ENCODE measurements at places on chromosomes 2 and 18. TPM values are rescaled to one million over a fixed set of nuclear protein-coding genes. Genes with fewer than 3 reads are reported as not detected.

Gene LYG2
- not detected for total RNA-seq

Gene ATOH8
- total RNA-seq, result 10.6 TPM

Gene DNAJC5G
- total RNA-seq, result 14.1 TPM

Gene ADD2
- 16.0 TPM for total RNA-seq

Gene GPR155
- total RNA-seq, result 2.7 TPM

Gene FOXI3
- total RNA-seq, result not detected

Gene DLX1
- not detected for total RNA-seq

Gene MYOM1
- 219 TPM for total RNA-seq

Gene GPBAR1
- 2.4 TPM for total RNA-seq

Gene KHK
- 9.0 TPM for total RNA-seq

Gene NPPC
- total RNA-seq, result not detected

Gene ABCG8
- total RNA-seq, result not detected

Gene MYCN
- total RNA-seq, result 48.1 TPM

Gene COA5
- 78.5 TPM for total RNA-seq

Gene CGREF1
- 1.8 TPM for total RNA-seq

Gene PMAIP1
- total RNA-seq, result 1.1 TPM

Gene PPIL3
- 82.6 TPM for total RNA-seq

Gene DPP10
- total RNA-seq, result 1.7 TPM
